Heart left ventricle (tissue), 16 donors: ENCODE measurements at places on chromosomes 1 and 21. TPM values are rescaled to one million over a fixed set of nuclear protein-coding genes. Genes with fewer than 3 reads are reported as not detected.

The ZBED6 gene
- total RNA-seq = 14.9 TPM

The HORMAD1 gene
- total RNA-seq = not detected

The KIF21B gene
- total RNA-seq = 0.40 TPM

The GUCA2A gene
- not detected for total RNA-seq
